Adrenal gland (tissue), 19 donors: ENCODE measurements at places on chromosomes 6 and 20. TPM values are rescaled to one million over a fixed set of nuclear protein-coding genes. Genes with fewer than 3 reads are reported as not detected.
A peak's percentile ranks its signal among the peaks of the same experiment; 100 is the strongest.

Gene GSTA2
- 2.3 TPM for total RNA-seq

DNA sequence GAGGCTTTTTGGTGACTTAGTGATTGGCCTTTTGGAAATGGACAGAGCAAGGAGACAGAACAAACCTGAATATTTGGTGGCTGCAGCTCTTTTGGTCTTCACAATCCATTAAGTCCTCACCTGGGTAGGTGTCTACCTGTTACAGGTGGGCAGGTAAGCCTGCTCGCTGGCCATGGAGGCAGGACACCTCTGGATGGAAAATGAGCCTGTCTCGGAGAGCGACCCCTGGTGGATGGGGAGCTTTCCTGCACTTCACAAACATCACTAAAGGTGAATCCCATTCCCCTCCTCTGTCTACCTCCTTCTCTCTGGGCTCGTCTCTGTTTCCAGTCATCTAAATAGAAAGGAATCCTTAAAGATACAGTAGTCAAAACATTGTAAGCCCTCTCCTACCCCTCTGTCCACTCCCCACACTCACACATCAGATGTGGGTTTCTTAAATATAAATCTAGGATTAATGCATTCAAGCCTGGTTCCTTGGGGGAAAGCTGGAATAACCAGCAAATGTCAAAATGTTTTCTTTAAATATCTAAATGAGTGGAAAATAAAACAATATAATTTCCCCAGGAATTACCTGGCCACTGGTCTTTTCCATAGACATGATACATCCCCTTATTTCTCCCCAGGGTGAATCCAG lies 304.9 kb downstream of the CDH26 start:
- no peaks in the 10 kb centered on the region for H3K4me1 ChIP-seq
- no peaks in the 10 kb centered on the region for H3K36me3 ChIP-seq
- no peaks in the 10 kb centered on the region for H3K27me3 ChIP-seq
- peak; percentile 28 for DNase-seq
- H3K4me3 ChIP-seq = no peak overlapping the region

GRCh38 chr6:6781873-6782227 lies 193.3 kb downstream of the LY86 start:
- no peaks in the 10 kb centered on the region for H3K27me3 ChIP-seq
- no peak for DNase-seq
- H3K27ac ChIP-seq = peak overlapping the region; percentile 73
- H3K36me3 ChIP-seq = no peaks in the 10 kb centered on the region
- H3K4me3 ChIP-seq = no peak overlapping the region

GRCh38 chr6:122438975-122439374 lies 32.6 kb downstream of the SERINC1 start:
- H3K36me3 ChIP-seq = no peaks in the 10 kb centered on the region
- H3K27me3 ChIP-seq = no peaks in the 10 kb centered on the region
- no peak for DNase-seq
- no peak overlapping the region for H3K4me3 ChIP-seq
- H3K27ac ChIP-seq = no peak overlapping the region
